ENCODE measurements at places on chromosomes 2 and 18.

DNA sequence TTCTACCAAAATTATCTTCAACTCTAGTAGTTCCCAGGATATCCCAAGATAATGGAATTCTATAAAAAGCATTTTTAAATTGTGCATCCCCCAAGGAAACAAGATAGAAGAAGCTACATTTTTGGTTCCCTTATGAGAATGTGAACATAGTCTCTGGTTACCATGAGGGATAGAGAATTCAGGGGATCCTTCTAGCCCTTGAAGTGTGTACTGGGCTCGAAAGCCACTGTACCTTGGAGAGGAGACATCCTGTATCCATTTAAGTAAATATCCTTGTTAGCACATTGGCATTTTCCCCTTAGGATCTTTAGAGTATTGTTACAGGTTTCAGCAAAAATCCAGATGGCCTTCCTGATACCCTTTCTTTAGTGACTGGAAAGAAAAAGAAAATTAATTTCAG lies 228.5 kb downstream of the RTP5 start:
- no peak for DNase-seq

DNA sequence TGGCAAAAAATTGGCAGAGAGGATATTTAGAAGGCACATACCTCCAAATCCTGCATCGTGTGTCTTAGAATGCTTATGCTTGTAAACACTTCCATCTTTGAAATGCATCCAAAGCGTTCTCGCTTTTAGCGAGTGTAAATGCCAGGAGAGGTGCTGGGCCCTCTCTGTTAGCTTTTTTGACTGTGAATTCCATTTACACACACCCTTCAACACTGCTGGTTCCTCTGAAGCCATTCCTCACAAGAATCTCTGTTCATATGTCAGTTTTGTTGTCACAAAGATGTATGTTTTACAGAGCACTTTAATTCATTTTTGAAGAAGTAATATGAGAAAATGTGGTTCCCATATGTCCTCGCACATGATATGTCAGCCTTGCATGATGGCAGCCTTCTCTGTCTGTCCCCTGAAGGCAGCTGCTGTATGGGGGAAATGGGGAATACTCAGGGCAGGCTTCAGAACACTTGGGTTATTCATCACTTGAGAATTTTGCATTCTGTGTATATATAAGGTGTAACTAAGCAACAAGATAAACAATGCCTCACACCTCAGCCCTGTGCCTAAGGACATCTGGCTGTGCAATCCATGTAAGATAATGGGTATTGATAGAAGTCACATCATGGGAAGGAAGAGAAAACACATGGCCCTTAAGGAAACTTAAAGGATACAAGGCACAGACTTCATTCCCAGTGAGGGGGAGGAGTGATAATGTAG lies 52.3 kb downstream of the RAB27B start:
- no peak for DNase-seq

GRCh38 chr18:77116201-77117080 lies 16.1 kb downstream of the MBP start:
- no peak for DNase-seq

GRCh38 chr2:199791326-199791725 lies 59.7 kb downstream of the FTCDNL1 start:
- DNase-seq: no peak

DNA sequence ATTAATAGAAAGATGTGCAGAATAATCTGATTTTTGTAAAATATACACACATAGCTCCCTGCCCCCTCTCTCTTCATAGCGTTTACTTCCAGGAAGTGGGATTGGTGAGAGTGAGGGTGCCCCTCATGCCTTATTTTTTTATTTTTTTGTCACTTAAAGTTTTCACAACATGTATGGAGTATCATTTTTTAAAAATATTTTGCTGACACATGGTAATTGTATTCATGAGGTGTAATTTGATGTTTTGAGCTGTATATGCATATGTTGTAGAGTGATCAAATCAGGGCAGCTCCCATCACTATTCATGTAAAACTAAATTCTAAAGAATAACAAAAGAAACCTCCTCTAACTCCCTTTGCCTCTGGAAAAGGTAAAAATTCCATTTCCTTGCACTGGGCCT lies 74.7 kb downstream of the VSNL1 start:
- no peak for DNase-seq

- DNase-seq: no peak
Measured at GRCh38 chr2:170229125-170229524, 51.2 kb downstream of the MYO3B start.

DNA sequence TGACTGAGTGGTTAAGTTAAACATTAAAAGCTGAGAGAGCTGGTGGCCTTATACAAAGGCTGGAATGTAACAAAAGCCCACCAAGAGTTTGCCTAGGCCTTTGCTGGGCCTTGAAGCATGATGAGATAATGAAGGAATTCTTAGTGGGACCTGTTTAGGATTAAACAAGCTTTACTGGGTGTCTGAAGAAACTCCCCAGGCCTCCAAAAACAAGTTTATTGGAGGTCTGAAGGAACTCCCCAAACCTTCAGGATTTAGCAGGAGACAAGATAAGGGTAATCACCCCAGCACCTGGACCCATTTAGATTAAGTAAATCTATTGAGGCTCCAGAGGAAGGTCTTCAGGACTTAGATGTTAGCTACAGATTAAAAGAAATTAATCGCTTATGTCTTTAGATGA lies 18.7 kb downstream of the PCARE start:
- no peak for DNase-seq

- no peak for DNase-seq
Measured at GRCh38 chr2:3461801-3462492, 57.4 kb downstream of the ADI1 start.

DNA sequence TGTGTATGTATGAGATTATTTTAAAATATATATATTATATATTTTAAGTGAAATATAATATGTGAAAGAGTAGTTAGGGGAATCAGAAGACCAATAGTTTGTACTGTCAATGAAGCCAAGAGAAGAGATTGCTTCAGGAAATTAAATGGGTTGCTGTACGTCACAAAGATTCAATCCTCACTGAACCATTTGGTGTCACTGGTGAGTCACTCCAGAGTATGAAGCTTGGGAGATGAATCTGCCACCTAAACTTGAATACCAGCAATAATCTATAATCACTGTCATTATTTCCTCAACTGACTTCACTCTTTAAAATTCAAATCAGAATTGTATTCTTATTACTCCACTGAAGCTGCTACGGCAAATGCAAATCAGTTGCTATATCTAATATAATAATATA lies 41.9 kb upstream of the SCN9A start:
- DNase-seq: no peak

- peak; percentile 61 for DNase-seq
Measured at GRCh38 chr2:68828887-68829708, 42.1 kb downstream of the BMP10 start.

GRCh38 chr2:171342067-171342413 lies 91.8 kb downstream of the METTL8 start:
- no peak for DNase-seq

- DNase-seq: no peak
Measured at GRCh38 chr2:212898011-212898410, 253.4 kb downstream of the IKZF2 start.

DNA sequence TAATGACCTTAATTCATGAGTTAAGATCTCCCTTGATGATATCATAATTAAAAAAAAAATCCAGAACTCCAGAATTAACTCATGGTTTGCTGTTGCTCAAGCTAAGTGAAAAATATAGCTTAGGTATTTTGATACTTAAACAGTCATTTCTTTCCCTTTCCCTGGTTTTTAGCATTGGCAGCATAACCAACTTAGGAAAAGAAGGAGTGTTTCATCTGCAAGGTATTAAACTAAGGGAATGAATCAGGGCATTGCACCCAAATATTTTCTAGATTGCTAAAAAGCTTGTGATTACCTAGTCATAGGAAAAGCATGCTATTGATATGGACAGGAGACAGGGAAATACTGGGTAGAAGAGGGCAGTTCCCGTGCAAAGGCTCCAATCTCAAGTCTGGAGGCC lies 207.2 kb downstream of the LRP1B start:
- no peak for DNase-seq

- DNase-seq: no peak
Measured at GRCh38 chr2:200453853-200454534, 55.9 kb downstream of the KCTD18 start.

GRCh38 chr18:43620936-43621335 lies 343.6 kb upstream of the SYT4 start:
- DNase-seq: no peak

DNA sequence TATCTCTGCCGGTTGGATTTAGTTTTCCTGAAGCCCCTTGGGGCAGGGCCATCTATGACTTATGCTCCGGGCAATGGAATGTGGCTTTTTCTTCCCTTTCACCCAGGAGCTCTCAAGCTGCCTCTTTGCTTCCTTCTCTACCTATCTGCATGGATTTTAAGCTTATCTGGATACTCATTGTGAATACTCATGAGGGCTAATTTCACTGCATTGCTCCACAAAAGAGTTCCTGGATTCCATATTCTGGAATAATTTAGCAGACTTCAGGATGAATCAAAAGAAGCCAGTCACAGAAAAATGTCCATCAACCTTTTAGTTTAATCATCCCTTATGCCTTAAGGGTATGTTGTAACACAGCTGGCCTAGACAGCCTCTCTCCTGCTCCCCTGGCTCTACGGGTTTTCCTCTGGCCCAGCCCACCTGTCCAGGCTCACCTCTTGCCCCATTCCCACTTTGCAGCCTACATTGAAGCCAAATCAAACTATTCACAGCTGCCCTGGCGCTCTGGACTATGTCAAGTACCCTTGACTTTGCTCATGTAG lies 122.8 kb upstream of the RMDN2 start:
- no peak for DNase-seq

GRCh38 chr18:54203914-54204313 lies 20.6 kb downstream of the MBD2 start:
- no peak for DNase-seq

- DNase-seq: no peak
Measured at GRCh38 chr2:15895615-15896469, 44.5 kb upstream of the MYCN start.

DNA sequence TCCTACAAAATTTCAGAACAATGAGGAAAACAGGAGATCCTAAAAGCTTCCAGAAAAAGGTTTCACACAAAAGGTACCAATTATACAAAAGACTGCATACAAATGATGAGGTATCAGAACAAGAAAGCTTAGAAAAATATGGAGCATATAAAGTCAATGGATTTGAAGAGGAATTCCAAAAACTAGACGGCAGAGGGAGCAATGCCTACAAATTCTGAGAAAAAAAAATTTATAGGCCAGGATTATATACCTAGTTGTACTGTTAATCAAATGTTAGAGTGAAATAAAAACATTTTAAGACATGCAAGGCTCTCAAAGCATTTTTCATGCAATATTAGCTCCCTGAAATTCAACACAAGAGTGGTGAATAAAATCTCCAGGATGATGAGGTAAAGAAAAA lies 106.2 kb downstream of the ZRANB3 start:
- DNase-seq: no peak

GRCh38 chr18:72674710-72675109 lies 130.6 kb upstream of the CBLN2 start:
- no peak for DNase-seq

DNA sequence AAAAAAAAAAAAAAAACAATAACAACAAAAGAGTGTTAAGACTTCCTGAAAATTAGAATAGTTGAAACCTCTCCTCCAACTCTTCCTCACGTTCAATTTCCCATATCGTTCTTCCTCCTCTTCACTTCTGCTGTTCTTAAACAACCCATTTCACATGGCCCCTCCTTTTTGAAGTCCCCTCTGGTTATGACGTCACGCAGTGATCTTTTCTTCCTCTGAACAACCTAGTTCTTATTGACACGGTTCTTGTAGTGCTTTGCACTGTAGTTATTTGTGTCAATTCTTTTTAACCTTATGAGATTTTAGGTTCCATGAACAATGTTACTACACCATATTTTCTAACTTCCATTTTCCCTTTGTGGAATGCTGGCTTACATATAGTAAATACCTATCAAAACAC lies 69.5 kb upstream of the RGPD4 start:
- no peak for DNase-seq

- DNase-seq: no peak
Measured at GRCh38 chr2:46805401-46805951, 110.1 kb downstream of the MCFD2 start.

GRCh38 chr2:239589270-239589825 lies 188.5 kb upstream of the HDAC4 start:
- DNase-seq: no peak

- DNase-seq: no peak
Measured at GRCh38 chr2:75607400-75607798, 39.2 kb upstream of the MRPL19 start.

DNA sequence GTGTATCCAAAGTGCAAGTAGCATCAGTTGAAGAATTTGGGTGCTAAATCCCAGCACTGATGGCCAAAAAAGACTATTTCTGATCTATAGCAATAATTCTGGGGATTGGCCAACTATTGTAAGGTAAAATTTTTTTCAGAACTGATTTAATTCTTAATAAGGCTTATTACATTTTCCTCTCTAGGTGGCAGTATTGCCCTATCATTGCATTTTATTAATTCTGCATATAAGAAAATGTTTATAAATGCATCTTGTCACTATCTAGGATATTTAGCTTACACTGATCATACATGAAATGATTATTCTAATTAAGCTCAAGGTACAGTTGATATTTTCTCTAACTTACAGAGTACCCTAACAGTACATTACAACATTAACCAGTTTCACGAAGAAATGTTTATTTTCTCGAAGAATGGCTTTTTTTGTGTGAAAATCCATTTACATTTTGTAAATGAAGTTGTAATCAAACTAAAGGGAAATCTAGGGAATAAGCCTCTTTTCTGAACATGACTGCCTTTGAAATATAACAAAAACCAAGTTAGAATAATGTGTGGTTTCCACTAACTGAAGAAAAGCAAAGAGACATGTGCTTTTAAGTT lies 11.0 kb downstream of the TTN start:
- DNase-seq: no peak

DNA sequence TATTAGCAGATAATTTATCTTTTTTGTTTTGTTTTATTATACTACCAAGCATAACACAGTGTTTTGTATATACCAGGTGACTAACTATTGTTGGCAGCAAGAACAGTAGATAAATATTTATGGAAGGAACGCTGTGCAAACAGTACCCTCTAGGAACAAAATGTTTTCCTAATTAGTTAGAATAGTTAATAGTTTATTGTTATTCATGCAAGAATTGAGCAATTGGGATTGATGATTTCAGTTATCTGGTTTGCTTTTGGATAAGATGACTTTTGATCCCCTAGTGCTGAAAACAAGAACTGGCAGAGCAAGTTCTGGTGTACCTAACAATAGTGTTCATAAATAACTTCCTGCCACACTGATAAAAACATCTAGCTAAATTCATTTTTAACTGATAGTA lies 323.3 kb downstream of the TGIF1 start:
- no peak for DNase-seq

DNA sequence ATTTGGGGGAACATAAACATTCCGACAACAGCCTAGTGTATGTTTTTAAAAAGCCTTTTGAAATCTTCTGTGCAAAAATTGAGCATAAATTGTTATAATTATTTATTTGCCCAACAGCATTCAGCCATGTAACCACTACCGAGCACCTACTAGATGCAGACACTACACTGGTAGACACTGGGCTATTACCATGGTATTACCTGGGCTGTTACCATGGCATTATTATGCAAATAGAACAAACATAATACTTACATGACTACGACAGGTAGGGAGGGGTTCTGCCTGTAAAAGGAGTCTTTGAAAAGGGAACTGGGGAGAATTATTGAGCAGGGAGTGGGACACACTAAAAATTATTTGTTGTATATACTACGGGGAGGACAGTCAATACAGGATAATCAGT lies 116.4 kb downstream of the MREG start:
- no peak for DNase-seq
